Activated CD4-positive, alpha-beta T cell treated with anti-CD3 and anti-CD28 coated beads, Interleukin-2, amount 10 ng/mL, durations not matched to agents 24 days and 14 days (primary cell): ENCODE measurements at places on chromosomes 16 and 17.

DNA sequence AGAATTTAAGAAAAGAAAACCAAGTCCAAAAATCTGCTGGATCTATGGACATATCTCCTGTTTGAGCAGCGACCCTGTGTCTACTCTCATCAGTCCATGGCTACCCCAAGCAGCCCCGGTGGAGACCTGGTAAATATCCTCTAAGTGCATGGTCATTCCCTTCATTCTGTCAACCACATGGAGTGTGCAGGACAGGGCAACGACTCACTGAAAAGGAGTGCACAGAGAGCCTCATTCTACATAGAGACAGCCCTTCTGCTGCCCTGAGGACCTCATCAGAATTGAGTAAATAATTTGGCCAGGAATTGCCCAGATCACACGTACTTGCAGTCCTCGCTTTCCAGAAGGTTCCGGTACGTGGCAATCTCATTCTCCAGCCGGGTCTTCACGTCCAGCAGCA is 3.0 kb downstream of the KRT38 start:
- no peak for DNase-seq

- DNase-seq: no peak
Measured at GRCh38 chr17:5282642-5283217, 646 bp downstream of the RABEP1 start.

DNA sequence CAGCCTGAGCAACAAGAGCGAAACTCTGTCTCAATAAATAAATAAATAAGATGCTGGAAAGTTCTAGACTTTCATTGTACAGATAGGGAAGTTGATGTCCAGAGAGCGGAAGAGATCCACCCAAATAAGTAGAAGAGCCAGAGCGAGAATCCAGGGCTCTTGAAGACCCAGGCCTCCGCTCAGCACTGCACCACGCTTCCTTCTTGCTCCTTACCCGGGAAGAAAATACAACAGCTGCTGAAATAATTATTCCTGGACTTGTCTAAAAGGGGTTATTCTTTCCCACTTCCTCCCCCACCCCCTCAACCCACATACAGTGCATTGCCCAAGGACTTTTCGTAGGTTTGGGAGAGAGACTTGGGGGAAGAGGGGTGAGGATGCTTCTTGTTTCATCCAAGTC is 26.7 kb downstream of the CDK5RAP3 start:
- DNase-seq: no peak

DNA sequence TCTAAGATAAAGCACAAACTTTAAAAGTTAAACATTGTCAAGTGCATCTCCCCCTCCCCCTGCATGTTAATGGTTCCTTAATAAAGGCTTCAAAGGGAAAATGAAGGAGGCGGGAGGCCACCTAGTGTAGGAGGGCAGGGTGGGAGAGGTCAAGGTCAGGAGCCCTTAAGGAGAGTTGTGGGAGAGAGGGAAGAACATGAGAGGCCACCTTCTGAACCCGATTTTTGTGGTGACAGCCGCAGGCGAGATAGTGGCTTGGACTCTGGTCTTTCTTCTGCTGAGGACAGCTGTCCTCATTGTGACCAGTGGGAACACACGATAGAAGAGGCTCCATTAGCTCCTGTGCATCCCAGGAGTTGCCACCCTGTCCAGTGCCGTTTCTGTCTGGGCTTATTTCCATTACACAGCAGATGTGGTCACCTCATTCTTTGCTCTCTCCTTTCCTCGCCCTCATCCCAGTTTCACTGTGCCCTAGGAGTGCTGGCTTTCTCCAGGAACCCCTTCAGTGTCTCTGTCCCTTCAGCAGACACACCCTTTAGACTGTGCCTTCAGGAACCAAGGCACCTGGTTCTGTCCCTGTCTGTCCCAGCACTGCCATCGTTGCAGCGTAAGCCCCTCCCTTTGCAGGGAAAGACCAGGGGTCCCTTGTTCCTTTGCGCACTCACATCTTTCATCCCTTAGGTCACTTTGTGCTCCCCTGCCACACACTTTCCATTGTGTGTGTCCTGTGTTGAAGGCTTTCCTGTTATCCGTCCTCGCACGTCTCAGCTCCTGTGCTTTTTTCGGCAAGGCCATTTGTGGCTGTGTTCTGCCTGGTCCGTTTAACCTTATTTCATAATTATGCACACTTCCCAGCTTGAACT is 7.5 kb downstream of the SEC14L1 start:
- DNase-seq: no peak

- DNase-seq: peak; percentile 62
Measured at GRCh38 chr17:40530531-40530994, 29.1 kb upstream of the TNS4 start.

DNA sequence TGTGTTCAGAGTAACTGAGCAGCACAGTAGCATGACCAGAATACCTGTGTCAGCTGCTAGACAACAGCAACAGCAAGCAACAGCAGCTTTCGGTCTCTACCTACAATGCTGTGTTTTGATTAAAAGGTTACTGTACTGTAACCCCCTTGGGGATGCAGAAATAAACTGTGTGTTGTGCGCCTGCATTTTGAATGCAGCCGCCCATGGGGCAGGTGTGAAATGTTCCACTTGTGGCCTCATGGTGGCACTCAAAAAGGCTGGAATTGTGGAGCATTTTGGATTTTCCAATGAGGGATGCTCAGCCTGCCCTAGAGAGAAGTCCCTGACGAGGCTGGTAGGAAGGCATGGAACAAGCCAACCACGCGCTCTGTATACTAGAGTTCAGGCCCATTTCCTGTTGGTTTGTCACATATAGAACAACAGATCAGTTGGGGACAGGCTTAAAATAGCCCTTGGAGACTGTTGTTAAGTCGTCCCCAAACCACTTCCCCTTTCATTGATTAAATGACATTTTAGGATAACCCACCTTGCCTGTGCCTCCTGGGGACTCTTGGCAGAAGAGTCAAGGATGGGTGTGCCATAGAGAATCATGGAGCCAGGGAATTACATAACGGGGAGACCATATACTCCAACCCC is 27.1 kb downstream of the SCPEP1 start:
- DNase-seq: no peak

GRCh38 chr17:12048843-12049473 is 28.3 kb downstream of the MAP2K4 start:
- no peak for DNase-seq

GRCh38 chr17:72952220-72952619 is 140.3 kb downstream of the SLC39A11 start:
- DNase-seq: no peak

- DNase-seq: no peak
Measured at GRCh38 chr16:16120044-16120381, 103.3 kb downstream of the ABCC6 start.

DNA sequence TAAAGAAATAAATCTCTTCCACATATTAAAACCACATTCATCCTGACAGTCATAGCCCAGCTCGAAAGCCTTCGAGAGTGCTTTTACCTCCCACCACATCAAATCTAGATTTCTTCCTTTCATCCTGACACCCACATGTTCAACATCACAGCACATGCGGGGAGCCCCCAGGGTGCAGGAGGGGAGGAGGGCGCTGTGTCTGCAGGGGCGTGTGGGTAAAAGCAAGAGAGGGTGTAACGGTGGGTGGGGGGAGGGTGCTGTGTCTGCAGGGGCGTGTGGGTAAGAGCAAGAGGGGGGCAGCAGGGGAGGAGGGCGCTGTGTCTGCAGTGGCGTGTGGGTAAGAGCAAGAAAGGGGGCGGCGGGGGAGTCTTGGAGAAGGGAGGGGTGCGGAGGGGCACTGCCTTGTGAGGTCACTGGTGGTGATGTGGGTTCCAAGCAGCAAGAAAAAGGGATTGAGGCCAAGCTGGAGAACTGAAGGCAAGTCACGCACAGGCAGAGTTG is 34.7 kb downstream of the ADCY9 start:
- peak; percentile 73 for DNase-seq

DNA sequence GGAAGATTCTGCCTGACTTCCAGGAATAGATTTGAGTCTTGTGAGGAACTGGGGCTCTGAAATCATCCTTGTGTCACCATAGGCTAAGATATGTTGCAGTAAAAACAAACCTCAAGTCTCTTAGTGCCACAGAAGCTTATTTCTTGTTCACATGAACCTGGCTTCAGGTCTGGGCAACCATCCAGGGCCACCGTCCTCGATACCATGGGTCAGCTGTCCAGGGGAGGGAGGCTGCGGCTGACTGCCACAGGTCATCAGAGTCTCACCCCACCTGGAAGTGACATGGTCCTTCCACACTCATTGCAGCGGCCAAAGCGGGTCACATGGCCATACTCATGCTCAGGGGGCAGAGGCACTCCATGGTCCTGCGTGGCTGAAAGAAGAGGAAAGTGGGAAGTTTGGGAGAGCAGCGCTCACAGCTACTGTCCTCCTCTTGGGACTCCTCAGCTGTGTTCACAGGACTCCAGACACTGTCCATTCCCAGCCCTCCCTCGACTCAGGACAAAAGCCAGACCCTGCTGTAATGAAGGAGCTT is 284.5 kb downstream of the CBLN1 start:
- no peak for DNase-seq

DNA sequence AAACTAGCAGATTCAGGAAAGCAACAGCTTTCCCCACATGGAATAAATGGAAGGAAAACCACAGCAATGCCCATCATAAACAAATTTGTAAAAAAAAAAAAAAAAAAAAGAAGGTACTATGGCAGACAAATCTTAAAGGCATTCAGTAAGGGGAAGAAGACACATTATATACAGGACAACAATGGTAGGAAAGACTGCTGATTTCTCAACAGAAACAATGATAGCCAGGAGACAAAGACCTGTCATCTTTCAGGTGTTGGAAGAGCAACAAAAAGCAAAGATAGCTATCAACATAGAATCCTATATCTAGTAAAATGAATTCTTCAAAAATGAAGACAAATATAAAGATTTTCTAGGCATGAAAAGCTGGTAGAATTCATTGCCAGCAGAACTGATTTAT is 65.9 kb downstream of the KCNJ2 start:
- no peak for DNase-seq

DNA sequence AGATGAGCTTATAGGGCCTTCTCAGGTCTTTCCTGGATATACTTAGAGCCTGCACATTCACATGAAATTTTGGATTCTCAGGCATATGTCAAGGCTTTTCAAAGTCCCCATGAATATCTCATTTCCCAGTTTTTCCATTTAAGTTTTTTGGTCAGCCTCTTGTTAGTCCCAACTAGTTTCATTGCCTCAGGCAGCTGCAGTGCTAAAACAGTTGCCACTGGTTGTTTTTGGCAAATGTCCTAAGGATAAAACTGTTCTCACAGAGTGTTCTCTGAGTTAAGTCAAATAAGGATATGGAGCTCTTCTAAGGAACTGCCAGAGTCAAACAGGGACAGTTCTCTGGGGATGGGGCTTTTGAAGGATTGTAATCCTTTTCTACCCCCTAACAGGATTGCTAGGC is 39.9 kb upstream of the ABCC11 start:
- DNase-seq: no peak

- DNase-seq: peak; percentile 82
Measured at GRCh38 chr17:75504347-75505151, 10.8 kb downstream of the CASKIN2 start.
